ENCODE measurements at places on chromosomes 1 and 21.

DNA sequence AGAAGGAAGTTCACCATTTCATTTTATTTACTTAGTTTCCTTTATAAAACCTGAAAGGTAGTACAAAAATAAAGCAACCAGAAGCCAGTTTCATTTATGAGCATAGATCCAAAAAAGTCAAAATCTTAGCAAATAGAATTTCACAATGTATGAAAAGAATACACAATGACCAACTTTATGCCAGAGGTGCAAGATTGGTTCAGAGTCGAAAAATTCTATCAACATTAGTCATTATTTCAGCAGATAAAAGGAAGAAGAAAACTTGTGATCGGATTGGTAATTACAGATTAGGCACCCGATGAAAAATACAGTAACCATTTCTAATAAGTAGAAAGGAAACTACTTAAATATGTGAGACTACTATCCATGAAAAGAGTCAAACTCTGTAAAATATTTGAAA, 89.1 kb downstream of the ITSN1 start:
- no peak for DNase-seq

GRCh38 chr1:235888119-235888643, 21.5 kb upstream of the LYST start:
- no peak for DNase-seq

DNA sequence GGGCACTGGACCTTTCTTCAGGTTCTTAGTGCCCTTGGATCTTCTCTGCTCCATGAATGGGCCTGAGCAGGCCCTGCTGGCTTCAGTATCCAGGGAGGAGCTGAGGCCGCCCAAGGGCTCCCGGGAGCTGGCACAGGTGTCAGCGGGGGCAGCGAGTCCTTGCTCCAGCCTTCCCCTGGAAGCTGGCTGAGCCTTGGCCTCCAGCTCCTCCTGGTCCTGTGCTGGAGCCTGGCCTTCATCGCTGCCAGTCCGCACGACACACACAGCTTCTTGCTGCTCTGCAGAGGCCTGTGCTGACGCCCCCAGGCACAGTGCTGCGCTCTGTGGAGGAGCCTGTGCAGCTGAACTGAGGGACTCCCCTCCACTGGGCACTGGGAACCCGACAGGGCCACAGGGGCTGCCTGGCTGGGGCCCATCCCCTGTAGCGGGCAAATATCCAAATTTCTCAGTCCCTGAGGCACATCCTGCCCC, 1.7 kb downstream of the SPOCD1 start:
- no peak for DNase-seq

DNA sequence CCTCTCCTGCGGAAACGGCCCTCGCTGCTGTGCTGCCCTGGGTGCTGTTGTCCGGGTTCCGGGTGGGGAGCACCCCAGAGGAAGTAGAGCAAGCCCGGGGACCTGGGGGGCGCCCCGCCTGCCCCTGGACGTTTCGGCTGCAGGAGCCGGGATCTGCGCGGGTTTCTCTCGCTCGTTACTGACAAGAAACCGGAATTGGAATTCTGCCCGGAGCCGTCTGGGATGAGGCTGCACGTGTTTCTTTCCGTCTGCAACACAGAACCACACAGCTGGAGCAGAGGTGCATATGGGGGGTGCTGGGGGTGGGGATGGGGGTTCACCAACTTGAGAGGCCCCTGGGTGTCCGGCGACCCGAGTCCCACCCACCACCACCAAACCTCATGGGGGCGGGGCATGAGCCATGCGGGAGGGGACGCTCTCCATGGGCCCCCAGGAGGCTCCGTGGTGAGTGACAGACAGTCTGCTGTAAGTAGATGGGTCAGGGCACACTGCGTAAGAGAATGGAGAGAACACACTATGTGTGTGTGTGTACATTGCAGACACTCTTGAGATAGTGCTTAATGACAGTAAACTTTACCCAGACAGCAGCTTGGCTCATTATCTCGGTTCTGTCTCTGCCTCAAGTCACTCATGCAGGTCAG, 261.4 kb upstream of the C1orf174 start:
- DNase-seq: no peak

- no peak for DNase-seq
These were observed 32.4 kb upstream of the CEP350 start for GRCh38 chr1:179921981-179922872.

DNA sequence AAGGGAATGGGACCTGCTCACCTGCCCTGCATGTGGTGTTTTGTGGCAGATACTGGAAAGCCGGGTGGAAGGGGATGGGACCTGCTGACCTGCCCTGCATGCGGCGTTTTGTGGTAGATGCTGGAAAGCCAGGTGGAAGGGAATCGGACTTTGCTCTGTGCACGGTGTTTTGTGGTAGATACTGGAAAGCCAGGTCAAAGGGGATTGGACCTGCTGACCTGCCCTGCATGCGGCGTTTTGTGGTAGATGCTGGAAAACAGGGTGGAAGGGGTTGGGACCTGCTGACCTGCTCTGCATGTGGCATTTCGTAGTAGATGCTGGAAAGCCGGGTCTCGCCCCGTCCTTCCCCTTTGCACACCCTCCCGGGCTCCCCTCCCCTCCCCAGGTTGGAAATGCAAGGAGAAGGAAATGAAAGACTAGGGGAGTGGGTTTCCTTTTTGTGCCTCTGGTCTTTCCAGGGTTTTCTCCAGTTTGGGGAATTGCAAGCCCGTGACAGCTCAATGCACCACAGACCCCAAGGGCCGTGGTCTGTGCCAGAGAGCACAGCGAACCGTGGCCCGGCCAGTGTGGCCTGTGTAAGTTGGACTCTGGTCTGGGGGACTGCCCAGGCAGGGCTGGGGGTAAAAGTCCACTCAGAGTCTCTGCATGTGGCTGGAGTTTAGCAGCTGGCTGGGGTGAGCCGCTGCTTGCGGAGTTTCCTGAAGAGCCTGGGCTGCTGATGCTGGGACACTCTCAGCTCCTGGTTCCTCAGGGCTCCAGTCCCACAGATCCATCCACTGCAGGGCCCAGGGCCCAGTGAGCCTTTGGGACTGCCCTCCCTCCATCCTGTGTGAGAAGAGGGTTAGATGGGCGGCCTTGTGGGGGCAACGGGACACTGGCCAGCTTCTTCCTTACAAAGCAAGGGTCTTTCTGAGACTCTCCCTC, 105.5 kb downstream of the CRYAA start:
- DNase-seq: no peak

DNA sequence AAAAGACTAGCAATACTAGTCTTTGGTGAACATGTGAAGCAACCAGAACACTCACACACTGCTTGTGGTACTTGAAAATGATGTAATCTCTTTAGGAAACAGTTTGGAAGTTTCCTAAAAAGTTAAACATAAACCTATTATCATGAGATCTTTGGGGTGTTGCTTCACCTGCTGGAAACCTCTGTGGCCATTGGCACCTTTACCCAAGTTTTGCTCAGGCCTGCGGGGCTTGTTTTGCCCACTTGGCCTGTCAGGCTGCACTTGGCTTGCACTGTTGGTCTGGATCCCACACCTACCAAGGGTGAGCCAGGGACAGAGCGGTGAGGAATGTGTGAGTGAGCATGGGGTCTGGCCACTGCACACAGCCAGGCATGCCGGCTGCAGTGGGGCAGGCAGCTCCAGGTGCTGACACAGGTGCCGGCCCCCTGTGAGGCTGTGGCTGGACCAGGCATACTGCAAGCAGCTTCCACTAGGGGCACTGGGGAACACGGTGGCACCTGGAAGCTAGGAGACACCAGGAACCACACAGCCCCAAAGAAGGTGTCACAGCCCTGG, 14.4 kb upstream of the FNBP1L start:
- DNase-seq: no peak

DNA sequence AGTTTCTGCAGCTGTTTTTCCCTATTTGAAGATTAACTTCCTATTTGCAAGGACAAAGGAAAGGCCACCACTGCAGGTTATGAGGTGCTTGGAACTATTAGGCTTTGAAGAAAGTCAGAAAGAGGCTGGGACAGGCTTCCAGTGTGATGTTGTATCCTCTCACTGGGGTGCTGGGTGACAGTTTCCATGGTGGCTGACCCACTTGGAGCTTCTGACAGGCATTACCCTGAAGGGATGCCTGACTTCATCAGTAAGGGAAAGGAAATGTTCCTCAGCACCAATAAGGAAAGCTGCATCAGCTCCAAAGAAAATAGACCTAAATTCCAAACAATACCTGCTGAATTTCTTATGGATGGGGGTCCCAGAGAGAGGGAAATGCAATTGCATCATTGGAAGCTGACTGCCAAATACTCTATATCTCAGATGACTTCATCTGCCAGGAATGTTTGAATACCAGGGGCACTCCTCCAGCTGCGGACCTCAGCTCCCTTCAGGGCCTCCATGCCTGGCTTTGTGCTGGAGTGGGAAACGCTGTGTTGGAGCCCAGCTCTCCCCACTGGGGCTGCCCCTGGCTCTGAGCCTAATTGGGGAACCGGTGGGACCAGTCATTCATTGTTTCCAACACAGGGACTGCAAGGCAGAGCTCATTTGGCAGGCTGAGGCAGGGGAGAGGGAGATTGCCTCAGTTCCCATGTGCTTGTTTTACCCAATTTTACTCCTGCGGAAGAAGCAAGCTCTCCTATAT, 76.6 kb downstream of the RGL1 start:
- no peak for DNase-seq

- peak; percentile 90 for DNase-seq
These were observed 780 bp upstream of the RBM15 start for GRCh38 chr1:110338309-110338885.

GRCh38 chr1:172960019-172960418, 90.7 kb downstream of the TNFSF18 start:
- no peak for DNase-seq

DNA sequence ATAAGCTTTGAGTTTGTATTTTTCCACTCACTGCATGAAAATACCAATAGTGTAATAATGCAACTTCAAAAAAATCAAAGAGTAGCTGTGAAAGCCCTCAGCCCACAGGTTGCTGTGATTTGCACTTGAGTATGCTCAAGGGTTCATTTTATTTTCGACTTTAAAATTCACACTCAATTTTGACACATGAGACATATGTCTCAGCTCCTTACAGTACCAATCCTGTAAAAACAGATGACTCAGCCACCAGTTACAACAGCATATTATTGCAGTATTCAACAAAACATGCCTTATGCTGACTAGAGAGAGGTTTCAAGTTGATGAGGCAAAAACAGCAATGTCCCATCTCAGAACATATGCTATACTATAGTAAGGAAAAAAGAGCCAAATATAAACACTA, 66.1 kb downstream of the CYYR1 start:
- DNase-seq: no peak

DNA sequence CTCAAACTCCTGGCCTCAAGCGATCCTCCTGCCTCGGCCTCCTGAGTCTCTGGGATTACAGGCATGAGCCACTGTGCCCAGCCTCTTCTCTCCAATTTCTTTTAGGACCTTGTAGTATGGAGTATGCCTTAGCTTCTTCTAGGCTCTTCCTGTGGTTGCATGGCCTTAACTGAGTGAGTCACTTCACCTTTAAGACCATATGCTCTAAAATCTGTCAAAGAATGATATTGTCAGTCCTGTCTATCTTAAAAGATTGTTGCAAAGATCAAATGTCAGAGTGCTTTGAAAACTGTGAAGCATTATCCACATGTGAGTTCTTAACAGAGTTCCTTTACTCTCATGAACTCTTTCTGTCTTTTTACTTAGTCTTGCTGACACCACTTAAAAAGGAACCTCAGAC, 37.2 kb downstream of the ATP2B4 start:
- DNase-seq: no peak

GRCh38 chr1:2495026-2495425, 18.9 kb downstream of the PLCH2 start:
- DNase-seq: no peak

DNA sequence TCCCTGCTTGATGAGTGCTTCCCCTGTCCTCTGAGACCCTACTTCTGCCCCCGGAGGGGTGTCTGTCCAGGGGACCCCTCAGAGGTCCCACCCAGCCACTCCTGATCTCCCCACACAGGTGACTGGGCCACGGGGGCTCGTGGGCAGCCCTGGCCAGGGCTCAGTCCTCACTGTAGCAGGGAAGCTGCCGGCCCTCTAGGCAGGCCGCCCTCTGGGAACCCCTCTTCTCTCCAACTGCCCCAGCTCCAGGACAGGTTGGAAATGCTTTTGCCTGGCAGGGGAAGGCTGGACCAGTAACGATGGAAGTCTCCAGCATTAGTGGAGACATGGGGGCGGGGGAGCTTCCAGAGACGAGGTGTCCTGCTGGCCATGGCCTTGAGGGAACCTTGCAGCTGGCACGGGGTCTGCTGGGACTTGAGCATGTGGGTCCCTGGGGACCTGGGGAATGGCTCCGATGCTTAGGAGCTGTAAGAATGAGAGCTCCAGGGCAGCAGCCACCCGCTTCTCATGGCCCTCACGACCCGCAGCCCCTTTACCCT, 3.1 kb upstream of the FNDC10 start:
- DNase-seq: no peak

DNA sequence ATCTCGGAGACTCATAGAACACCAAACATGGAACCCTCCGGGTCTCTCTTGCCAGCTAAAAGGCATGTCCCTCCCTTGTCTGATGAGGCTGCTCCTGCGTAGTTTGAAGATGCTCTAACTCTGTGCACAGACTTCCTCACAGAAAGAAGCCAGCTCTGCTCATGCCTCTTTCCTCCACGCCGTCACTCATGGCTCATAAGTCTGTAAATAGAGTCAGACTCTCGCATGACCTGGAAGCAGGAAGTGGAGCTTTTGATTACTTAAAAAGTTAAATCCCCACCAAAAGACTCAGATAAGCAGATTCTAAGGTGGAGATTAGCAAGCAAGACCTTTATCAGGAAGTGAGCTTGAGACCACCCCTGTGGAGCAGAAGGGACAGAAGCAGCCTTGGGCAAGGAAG, 171.6 kb downstream of the TRIM33 start:
- DNase-seq: no peak

DNA sequence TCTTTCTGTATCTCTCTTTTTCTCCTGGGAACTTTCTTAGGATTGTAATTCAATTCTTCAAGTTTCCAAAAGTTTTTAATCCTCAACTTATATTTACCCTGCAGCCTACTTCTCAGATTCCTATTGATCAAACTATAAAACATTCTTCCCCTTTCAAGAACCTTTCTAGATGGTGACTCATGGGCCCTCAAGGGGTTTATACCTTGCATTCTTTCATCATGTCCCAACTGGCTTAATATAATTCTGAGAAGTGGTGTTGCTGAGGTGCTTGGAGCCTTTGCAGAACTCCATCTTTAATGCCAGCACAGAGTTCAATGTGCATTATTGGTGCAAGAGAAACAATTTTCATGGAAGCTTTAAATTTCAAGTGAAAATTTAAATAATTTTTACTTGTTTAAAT, 273.4 kb downstream of the VAV3 start:
- DNase-seq: no peak

DNA sequence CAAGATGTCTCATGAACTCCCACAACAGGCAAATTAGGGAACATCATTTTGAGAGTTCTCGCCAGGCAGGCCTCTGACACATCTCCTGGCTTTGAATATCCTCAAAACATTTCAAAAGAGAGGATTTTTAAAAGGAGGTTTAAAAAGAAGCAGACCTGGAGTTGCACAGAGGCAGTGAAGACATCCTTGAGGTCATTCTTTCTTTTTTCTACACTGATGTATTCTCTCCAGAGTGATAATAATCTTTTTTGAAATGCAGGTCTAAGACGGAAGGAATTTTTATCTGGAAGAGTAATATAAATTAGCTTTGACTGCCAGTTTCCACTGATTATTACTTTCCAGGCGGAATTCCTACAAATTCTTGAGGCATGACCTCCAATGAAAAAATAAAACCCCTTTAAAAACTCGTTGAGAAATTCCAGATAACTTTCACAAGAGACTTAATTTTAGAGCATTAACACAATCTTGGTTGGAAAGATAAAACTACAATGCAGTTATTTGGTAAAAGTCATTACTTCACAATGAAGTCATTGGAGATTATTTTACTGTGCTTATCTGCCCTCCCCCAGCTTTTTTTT, 125.0 kb downstream of the LYPLAL1 start:
- DNase-seq: no peak

- no peak for DNase-seq
These were observed 517 bp downstream of the IPO13 start for GRCh38 chr1:43947061-43947873.

GRCh38 chr1:165356876-165357275, 361 bp upstream of the LMX1A start:
- DNase-seq: no peak

All from stimulated activated CD8-positive, alpha-beta memory T cell treated with anti-CD3 and anti-CD28 coated beads, Interleukin-7, amount 100 ng/mL, for 1 hour (primary cell).